ENCODE measurements at places on chromosomes 16 and 17. TPM values are rescaled to one million over a fixed set of nuclear protein-coding genes. Genes with fewer than 3 reads are reported as not detected.

Gene NAT9
- 31.0 TPM for polyA plus RNA-seq

Gene TBC1D3
- polyA plus RNA-seq, result 0.15 TPM

GRCh38 chr16:2237102-2237482 is 848 bp downstream of the DNASE1L2 start:
- DNase-seq, result no peak

GRCh38 chr16:58492066-58492465 is 7.9 kb upstream of the NDRG4 start:
- no peak for DNase-seq

GRCh38 chr16:14405611-14406537 is 224.2 kb downstream of the PARN start:
- DNase-seq, result peak; percentile 61

Gene SYCE1L
- not detected for polyA plus RNA-seq

DNA sequence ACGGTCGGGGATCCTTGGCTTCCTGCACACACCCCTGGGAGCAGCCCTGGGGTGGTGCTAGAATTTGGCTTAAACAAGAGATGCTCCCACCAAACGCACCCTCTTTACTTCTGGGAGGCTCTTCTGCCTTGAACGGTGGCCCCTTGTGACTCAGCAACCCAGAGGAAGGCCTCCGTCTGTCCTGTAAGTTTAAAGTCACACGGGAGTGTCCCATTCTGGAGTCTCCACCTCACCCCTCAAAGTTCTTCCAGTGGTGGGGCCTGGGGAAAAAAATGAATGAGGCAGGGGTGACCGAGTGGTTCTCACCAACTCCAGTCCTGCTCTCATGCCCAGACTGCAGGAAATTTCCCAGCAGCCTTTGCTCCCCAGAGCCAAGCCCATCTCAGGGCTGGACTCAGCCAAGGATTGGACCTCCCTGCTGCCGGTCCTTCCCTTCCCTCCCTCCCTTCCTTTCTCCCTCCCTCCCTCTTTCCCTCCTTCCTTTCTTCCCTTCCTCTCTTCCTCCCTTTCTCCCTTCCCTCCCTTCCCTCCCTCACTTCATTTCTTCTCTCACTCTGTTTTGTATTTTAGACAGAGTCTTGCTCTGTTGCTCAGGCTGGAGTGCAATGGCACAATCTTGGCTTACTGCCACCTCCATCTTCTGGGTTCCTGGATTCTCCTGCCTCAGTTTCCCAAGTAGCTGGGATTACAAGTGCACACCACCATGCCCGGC is 11.4 kb downstream of the ITGAD start:
- DNase-seq, result peak; percentile 15

Gene VASN
- polyA plus RNA-seq, result 169 TPM

GRCh38 chr16:66996324-66996982 is 8.1 kb downstream of the CES4A start:
- DNase-seq, result peak; percentile 90

DNA sequence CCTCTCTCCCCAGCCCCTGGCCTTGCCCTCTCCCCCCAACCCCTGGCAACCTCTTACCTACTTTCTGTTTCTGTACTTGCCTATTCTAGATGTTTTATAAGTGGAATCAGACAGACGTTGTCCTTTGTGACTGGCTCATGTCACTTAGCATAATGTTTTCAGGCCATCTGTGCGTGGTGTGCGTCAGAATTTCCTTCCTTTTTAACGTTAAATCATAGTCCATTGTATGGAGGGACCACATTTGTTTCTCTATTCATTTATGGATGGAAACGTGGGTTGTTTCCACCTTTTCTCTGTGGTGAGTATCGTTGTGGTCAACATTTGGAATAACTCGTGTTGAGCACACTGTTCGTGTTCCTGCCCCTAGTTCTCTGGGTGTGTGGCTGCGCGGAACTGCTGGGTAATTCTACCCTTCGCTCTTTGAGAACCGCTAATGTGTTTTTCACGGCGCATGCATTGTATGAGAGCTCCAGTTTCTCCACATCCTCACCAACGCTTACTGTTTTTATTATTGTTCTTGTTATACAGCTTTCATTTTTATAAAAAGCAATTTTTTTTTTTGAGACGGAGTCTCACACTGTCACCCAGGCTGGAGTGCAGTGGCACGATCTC is 26.3 kb downstream of the ACTG1 start:
- DNase-seq, result no peak

DNA sequence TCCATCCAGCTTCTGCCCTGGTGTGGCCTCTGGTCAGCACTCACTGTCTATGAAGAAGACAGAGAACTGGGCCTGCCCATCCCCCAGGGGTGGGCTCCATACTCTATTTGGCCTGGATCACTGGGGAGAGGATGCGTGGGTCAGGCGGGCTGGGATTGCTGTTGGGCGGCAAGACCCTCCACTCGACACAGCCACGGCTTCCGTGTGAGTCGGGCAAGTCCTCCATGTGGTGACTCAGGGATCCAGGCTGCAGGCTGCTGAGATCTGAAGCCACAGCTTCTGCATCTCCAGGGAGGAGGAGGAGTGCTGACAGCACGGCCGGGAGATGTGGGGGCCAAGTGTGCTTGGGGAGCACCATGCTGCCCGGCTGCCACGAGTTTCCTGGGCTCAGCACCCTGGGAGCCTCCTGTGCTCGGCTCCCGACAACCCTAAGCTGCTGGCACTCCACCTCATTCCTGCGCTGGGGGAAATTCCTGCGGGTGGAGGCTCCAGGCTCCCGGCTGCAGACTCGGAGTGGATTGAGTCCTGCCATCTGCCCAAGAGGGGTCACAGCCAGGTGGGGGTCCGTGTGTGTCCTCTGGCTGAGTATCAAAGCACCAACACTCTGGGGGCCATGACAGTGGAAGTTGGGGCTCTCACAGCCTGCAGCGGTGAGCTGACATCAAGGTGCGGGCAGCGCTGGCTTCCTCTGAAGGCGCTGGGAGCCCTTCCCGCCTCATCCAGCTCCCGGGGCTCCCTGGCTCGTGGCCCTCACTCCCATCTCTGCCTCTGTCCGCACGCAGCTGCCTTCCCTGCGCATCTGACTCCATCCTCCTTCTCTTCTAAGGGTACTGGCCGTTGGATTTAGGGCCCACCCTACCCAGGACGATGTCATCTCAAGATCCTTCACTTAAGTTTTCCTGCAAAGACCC is 24.4 kb upstream of the CBFA2T3 start:
- no peak for DNase-seq

Gene G6PC1
- not detected for polyA plus RNA-seq

Gene CD300C
- polyA plus RNA-seq, result 1.4 TPM

DNA sequence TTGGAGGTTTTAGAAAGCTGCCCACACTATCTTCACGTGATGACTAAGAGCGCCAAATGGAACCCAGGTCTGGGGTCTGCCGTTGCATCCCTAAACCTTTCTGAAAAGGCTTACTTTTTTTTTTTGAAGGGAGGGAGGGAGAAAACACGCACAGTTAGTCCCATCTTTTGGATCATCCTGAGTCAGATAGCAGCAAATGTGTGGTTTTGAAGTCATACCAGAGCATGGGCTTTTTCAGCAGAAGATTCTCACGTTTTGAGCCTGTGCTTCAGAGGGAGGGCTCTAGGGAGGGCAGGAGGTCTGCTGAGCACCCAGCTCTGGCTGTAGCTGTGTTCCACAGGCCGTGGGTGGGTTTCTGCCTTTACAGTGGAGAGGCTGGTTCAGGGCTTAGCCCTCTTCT is 194.7 kb downstream of the SNX29 start:
- DNase-seq, result peak; percentile 75

Gene KRTAP16-1
- not detected for polyA plus RNA-seq

DNA sequence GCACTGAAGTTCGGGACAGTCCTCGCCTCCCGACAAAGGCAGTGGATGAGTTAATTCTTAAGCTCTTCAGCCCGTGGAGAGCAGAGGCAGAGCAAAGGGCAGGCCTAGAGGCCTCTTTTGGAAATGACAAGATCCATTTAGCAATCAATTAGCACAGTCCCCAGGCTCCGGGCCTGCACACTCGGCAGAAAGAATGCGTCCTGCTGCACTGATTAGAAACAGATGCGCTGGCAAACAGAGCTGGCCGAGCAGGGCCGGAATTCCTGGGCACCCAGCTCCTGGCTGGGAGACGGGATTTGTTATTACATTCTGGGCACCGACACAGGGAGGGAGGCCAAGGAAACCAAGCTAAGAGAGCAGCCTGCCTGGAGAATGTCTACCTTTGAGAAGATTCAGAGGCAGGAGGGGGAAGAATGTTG is 162.9 kb downstream of the COPRS start:
- DNase-seq, result peak; percentile 97

GRCh38 chr17:73750975-73751374 is 106.7 kb upstream of the SDK2 start:
- DNase-seq, result no peak

DNA sequence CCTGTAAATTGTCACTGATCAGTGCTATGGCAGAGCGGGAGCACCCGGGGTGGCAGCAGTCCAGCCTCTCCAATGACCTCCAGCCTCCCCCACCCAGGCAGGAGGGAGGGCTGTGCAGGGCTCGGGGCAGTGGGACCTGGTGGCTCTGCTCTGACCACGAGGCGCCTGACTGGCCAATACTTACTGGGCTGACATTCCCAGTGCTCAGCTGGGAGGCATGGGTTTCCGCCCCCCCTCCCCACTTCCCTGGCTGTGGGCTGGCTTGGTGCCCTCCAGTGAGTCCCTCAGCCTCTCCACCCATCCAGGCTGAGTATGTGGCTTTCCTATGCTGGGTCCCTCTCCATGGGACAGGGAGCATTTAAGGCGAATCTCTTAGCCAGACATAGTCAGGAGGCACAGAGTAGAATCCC is 2.7 kb downstream of the SOCS3 start:
- peak; percentile 79 for DNase-seq

DNA sequence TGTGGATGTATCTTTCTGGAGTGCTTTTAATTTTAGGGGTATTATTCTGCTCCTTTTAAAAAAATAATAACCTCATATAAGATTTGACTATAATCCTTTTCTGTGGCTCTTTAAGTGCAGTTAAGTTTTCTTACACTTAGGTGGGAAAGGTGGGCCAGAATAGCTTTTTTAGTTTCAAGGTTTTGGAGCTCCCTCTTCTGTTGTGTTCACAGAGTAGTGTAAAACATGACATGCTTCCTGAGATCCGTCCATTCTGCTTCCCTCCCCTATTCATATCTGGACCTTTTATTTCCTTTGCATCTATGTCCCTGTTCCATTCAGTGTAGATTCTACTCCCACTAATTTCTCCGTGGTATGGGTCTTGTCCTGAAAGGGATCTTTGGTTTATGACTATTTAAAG is 12.8 kb downstream of the LRRC36 start:
- peak; percentile 42 for DNase-seq

DNA sequence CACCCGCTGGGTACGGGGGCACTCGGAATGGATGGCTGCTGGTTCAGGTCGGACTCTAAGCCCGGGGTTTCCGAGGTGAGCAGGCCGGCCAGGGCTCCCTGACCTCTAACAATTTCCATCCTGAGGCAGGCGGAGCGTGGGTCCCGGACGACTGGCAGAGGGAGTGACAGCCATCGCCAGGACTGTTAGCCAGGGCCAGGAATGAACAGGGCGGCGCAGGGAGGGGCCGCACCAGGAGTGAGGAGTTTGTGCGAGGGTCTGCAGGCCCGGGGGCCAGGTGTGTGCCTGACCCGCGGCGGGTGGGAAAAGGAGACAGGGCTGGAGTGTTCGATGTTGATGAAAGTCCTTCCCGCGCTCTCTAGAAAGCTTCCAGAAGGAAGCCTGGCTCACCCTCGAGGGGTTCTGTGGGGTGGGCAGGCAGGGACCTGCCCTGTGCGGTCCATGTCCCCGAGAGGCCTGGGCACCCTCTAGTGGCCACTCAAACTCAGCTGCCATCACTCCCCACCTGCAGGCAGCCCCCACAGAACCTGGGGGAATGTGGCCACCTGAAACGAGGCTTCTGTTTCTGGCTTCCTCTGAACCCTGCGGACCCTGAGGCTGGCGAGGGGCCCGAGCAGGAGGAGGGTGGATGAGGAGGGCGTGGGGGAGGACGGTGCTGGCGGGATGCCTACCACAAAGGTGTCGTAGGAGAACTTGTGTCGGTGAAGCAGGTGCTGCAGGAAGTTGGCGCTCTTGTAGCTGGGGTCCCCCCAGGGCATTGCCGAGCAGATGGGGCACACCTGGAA is 8.2 kb downstream of the RNF166 start:
- DNase-seq, result no peak

DNA sequence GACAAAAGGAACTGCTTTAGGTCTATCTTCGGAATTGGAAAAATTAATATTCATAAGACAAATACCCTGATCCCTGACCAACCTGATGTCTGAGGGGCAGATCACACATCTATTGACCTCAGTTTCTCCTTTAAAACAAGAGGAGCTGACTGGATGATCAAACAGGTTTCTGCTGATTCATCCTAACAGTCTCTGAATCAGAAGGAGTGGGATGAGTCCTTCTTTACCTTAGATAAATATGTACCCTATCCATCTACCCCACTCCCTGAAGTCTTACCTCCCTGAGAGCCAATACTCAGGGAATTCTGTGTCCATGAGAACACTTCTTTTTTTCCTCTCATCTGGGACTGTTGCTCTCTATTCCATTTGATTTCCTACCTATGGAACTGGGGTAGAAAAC is 80.3 kb upstream of the CRHR1 start:
- no peak for DNase-seq

GRCh38 chr17:7403977-7404736 is at the start of gene TMEM256:
TSS of gene TMEM256 (minus strand) at chr17:7404097. CDS start at chr17:7404084, 13 bp downstream.
- peak; percentile 100 for DNase-seq

DNA sequence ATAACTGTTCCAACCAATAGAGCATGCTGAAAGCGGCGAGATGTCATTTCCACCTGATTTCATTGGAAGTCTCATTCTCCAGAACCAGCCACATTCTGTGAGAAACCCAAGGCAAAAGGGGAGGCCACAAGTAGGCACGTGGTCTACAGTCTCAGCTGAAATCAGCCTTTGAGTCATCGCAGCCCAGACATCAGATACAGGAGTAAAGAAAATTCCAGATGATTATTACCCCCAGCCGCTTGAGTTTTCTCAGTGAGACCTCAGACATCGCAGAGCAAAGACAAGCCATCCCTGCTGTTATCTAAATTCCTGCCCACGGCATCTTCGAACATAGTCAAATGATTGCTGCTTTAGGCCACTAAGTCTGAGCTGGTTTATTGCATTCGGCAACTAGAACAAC is 23.1 kb downstream of the STAT3 start:
- DNase-seq, result peak; percentile 88

Gene GRAPL
- polyA plus RNA-seq, result not detected

Gene SALL1
- 1.8 TPM for polyA plus RNA-seq

GRCh38 chr16:20485408-20485807 is 34.1 kb downstream of the ACSM2A start:
- no peak for DNase-seq

Gene IRX3
- 8.8 TPM for polyA plus RNA-seq

GRCh38 chr16:59719121-59719520 is 985.0 kb upstream of the GOT2 start:
- peak; percentile 43 for DNase-seq

DNA sequence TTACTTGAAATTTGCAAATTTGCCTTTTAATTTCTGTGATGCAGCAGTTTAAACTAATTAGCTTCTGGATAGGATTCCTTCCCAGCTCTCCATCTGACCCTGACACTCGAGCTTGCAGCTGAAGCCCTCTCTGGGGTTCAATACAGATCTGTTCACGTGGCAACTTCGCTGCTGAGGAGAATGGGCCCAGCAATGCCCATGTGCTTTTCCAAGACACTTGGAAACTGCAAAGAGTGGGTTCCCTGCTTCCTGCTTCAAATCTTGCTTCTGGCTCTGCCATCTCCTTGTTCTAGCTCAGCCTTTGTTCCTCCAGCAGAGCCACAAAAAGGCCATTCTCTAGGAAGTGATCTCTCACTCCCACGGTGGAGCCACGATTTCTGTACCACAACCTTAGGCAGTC is 50.0 kb upstream of the IRX6 start:
- DNase-seq, result no peak
